ENCODE measurements at places on chromosomes 1 and 21. TPM values are rescaled to one million over a fixed set of nuclear protein-coding genes. Genes with fewer than 3 reads are reported as not detected.

Gene MXRA8
- 6.7 TPM for total RNA-seq

Gene SLC25A44
- 17.9 TPM for total RNA-seq

Gene SPRR2E
- not detected for total RNA-seq

Gene HES3
- total RNA-seq, result 78.3 TPM

Gene FAM72B
- total RNA-seq, result 22.0 TPM

Gene AIRE
- 0.09 TPM for total RNA-seq

Gene PEA15
- 46.9 TPM for total RNA-seq

Gene GPR3
- 7.8 TPM for total RNA-seq

Gene OR2T3
- total RNA-seq, result not detected

Gene VHLL
- total RNA-seq, result not detected

Gene FAM167B
- total RNA-seq, result 7.1 TPM

Gene TMPRSS2
- 8.5 TPM for total RNA-seq

Gene SPRR2A
- total RNA-seq, result not detected

Gene UBE2Q1
- 61.6 TPM for total RNA-seq

Gene IBA57
- 11.4 TPM for total RNA-seq

Gene OR2AJ1
- total RNA-seq, result not detected

Gene FMO5
- total RNA-seq, result 1.7 TPM

Gene GPR52
- total RNA-seq, result 0.22 TPM

Gene ZNF593OS
- total RNA-seq, result not detected

Gene CELF3
- 0.42 TPM for total RNA-seq

Gene ACADM
- total RNA-seq, result 36.6 TPM

Gene KCNA3
- 1.2 TPM for total RNA-seq

Gene CLDN17
- total RNA-seq, result not detected

Gene SYDE2
- total RNA-seq, result 11.4 TPM

Gene NUDC
- 101 TPM for total RNA-seq

Gene NBPF6
- not detected for total RNA-seq

Data from WTC11 (cell line).